ENCODE measurements at places on chromosomes 6 and 20.

GRCh38 chr6:127094791-127095190, 23.7 kb upstream of the RSPO3 start:
- DNase-seq, result no peak

- no peak for DNase-seq
Observed at GRCh38 chr6:53831936-53832660, 37.3 kb downstream of the LRRC1 start.

- no peak for DNase-seq
Observed at GRCh38 chr6:69580706-69581105, 216.1 kb downstream of the LMBRD1 start.

DNA sequence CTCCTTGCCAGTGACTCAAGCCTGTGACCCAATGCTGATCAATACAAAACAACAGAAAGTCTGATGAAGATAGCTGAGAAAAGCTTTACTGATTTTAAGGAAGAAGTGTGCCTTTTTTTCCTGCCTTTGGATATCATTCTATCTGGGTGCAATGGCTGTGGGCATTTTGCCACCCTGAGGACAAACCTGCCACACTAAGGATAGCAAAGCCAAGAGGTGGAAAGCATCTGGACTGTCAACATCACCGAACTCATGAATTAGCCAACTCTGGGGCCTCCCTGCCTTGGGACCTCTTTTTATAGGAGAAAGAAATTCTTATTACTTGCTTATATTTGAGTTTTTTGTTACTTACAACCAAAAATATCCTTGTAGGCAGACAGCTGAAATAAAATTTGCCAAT, 19.9 kb downstream of the RALGAPA2 start:
- DNase-seq, result no peak

DNA sequence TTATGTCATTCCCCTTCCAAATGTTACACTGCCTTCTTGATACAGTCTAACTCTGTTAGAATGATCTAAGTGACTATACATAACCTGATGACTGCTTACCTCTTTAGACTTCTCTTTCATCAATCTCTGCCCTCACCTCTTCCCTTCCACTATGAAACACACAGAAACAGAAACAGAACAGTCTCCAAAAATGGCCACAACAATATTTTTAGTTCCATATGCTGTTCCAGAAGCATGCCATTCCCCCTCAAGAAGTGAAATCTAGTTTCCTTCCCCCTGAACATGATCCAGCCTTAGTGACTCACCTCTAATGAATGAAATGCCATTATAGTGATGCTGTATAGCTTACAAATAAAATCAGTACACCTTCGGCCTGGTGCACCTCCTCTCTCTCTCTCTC, 229.3 kb upstream of the TENT5A start:
- no peak for DNase-seq

- DNase-seq, result no peak
Observed at GRCh38 chr6:135254471-135254870, 73.4 kb downstream of the MYB start.

Data from stimulated activated CD4-positive, alpha-beta T cell treated with anti-CD3 and anti-CD28 coated beads, Interleukin-2, amount 100 ng/mL, for 24 hours (primary cell).